Activated B cell treated with CpG ODN at 0.5 μM for 24 hours (primary cell): ENCODE measurements at places on chromosomes 4 and X. TPM values are rescaled to one million over a fixed set of nuclear protein-coding genes. Genes with fewer than 3 reads are reported as not detected.

The TAF1 gene
- total RNA-seq, result 64.0 and 70.0 TPM in 2 replicates

The CPE gene
- not detected in 2 replicates for total RNA-seq

The DCX gene
- not detected in 2 replicates for total RNA-seq

The CABS1 gene
- total RNA-seq, result not detected in 2 replicates

The SGCB gene
- total RNA-seq, result 6.5 and 10.8 TPM in 2 replicates

The FOXO4 gene
- 10.1 and 16.1 TPM in 2 replicates for total RNA-seq

The MEPE gene
- not detected in 2 replicates for total RNA-seq

The RPS6KA6 gene
- total RNA-seq, result 0.51 and 0.81 TPM in 2 replicates

The PALLD gene
- 0.42 and 0.44 TPM in 2 replicates for total RNA-seq

The HSD17B13 gene
- 0.17 and 0.35 TPM in 2 replicates for total RNA-seq

The TENM3 gene
- total RNA-seq, result not detected in 2 replicates

The FGA gene
- not detected in 2 replicates for total RNA-seq

The CLDN34 gene
- not detected in 2 replicates for total RNA-seq

The NEUROG2 gene
- total RNA-seq, result not detected in 2 replicates

The RXFP1 gene
- total RNA-seq, result not detected in 2 replicates

The NSD2 gene
- total RNA-seq, result 40.3 and 44.6 TPM in 2 replicates

The CSN3 gene
- total RNA-seq, result not detected in 2 replicates

The REPS2 gene
- total RNA-seq, result 1.6 and 2.0 TPM in 2 replicates

The ADGRG2 gene
- not detected in 2 replicates for total RNA-seq

The MUC7 gene
- not detected in 2 replicates for total RNA-seq

The RPL9 gene
- total RNA-seq, result 2,632 and 2,865 TPM in 2 replicates

The PNMA6A gene
- total RNA-seq, result 0.38 and 0.44 TPM in 2 replicates

The NUDT11 gene
- 0.29 TPM in 1 of 2 replicates, not detected in the other for total RNA-seq

The CT83 gene
- not detected in 2 replicates for total RNA-seq
